ENCODE measurements at places on chromosomes 7 and 10.

DNA sequence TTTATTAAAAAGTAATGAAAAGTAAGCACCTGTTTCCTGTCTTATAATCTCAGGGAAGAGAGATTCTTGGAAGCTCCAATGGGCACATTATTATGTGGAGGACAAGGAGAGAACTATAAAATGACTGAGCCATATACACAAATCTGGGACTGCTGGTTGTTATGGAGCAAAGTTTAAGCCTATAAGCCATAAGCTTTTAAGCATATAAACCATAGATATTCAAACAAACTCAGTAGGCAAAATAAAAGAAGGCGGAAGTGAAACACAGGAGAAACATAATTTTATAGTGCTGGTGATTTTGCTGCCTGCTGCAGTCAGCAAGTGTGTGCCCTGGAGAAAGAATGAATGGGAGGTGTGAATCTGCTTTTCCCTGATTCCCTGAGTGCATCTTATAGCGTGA is 274.4 kb downstream of the KIF20B start:
- no peak for DNase-seq

DNA sequence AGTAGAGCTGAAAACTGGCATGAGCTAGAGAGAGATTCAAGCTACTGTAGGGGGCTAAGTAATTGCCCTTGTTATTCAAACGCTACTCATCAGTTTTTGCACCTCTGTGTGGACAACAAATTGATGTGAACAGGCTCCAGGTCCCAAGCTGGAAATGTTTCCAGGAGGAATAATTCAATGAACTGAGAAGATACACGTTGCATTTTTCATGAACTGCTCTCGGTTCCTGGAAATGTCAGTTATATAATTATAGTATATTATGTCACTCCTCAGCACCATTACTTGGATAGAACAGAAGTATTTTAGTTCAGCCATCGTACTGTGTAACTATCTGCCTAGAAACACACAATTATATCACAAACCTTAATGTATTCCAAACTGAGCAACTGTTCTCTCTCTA is 65.9 kb upstream of the A1CF start:
- DNase-seq, result no peak

DNA sequence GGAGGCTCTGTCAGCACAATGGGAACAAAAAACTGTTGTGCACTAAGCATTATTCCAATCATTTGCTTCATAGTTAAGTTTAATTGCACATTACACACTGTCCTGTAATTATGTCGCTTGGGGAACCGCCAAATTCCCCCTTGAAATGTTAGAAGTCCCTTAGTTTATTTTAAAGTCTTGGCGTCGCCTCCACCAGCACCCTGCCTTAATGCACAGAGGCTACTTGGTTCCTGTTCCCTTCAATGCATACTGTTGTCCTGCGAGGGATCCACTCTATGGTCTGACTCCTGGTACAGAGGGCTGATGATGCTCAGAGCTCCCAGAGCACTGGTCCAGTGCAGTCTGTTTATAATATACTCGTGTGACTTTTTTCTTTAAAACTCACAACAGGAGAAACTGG is 330.7 kb downstream of the ELMO1 start:
- DNase-seq, result no peak

GRCh38 chr10:28711041-28711440 is 33.7 kb downstream of the BAMBI start:
- DNase-seq, result no peak

DNA sequence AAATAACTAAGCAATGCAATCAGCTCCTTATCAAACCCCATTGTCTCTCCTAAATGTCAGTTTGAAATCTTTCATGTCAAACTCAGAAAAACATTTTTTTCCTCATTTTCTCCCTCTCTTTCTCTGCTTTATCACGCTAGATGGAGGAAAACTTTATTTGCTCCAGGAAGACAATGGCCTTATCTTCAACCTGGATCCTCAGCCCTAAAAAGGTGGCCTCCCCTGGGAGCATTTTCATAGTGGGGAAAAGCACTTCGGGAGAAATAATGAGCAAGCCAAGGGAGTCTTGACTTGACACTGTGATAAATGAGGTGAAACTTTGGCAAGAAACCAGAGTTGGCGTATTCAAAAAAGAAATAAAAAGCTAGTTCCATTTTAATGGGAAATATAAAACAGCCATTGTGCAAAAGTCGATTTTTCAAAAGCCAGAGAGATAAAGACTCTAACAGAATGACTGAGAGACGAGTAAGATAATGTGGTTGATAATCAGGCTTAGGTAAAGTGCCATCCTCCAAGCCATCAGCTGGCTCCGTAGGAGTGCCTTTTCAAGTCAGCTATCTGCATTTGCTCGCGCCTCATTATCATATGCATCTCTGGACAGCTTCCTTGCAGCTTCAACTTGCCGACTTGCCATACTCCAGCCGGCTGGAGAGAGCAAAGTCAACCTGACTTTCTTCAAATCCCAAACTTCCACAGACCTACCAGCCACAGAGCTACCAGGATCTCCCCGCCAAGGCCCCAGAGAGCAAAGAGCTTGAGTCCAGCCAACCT is 19.9 kb downstream of the HABP2 start:
- no peak for DNase-seq

- no peak for DNase-seq
Measured at GRCh38 chr7:105810556-105810955, 65.8 kb downstream of the ATXN7L1 start.

- no peak for DNase-seq
Measured at GRCh38 chr10:49005270-49005669, 65.6 kb upstream of the LRRC18 start.

DNA sequence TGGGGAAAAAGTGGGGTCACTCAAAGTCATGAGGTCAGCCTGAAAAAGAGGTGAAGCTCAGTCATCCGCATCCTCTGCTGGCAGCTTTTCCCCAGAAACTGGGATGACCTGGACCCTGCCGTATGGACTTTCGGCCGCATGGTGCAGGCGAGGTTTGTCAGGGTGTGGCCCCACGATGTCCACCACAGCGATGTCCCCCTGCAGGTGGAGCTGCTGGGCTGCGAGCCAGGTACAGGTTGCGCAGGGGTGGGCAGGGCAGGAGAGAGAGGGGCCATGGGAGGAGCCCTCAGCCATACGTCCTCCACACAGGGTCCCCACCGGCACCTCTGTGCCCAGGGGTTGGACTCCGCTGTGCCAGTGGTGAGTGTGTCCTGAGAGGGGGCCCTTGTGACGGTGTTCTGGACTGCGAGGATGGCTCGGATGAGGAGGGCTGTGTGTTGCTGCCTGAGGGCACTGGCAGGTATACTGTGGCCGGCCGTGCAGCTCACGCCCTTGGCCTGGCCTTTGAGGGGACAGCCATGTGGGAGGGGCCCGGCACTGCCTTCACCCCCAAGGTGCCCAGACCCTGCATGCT is 23.0 kb upstream of the ZNF467 start:
- DNase-seq, result no peak

GRCh38 chr10:99429517-99430095 is 818 bp downstream of the GOT1 start:
- DNase-seq, result no peak

DNA sequence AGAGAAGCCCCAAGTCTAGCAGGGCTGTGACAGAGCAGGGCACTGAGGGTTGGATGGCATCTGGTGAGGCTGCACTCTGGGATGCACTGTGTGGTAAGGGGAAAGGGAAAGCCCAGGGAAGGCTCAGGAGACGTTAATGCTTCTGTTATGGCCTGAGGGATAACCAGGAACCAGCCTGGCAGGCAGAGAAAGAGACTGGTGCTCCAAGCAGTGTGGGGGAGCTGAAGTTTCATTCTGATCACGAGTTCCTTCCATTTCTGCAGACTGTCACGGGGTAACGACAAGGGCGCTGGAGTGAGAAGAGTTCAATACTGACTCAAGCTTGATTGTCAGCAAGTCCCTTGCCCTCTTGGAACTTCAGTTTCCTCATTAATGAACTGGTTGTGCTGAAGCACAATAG is 730.9 kb downstream of the GRID1 start:
- DNase-seq, result no peak

DNA sequence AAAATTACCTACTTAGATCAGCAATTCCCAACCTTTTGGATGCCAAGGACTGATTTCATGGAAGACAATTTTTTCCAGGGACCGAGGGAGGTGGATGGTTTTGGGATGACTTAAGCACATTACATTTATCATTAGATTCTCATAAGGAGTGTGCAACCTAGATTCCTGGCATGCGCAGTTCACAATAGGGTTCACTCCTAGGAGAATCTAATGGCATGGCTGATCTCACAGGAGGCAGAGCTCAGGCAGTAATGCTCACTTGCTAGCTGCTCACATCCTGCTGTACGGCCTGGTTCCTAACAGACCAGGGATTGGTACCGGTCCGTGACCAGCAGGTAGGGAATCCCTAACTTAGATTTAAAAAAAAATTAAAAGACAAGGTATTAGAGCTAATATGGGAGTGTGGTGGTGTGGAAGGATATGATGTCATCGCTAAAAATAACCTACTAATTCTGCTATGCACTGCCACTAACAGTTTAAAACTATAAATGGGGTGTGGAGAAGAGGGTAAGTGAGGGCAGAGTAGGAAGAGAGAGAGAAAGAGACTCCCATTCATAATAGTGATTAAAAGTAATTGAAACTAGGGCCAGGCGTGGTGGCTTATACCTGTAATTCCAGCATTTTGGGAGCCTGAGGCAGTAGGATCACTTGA is 282.7 kb downstream of the BAMBI start:
- no peak for DNase-seq

DNA sequence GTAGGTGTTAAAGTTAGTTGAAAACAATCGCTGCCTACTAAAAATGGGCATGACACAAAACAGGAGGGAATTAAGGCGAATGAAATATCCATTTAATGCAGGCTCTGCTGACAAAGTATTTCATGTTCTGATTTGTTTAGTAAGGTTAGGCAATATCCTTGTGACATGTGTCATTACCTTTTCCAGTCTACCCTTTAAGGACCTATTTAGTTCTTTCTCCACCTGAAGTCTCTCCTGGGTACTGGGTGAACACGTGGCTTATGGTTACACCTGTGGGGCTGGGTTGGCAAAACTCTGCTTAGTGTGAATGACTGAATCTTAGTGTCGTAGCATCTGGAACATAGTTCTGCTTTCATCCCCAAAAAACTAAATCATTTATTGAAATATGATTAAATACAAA is 313.5 kb downstream of the CCDC3 start:
- no peak for DNase-seq

- DNase-seq, result no peak
Measured at GRCh38 chr7:32066441-32066840, 3.8 kb downstream of the PDE1C start.
